CD4-positive, CD25-positive, alpha-beta regulatory T cell (primary cell): ENCODE measurements at places on chromosomes 5 and 9. TPM values are rescaled to one million over a fixed set of nuclear protein-coding genes. Genes with fewer than 3 reads are reported as not detected.

Gene CDH9
- polyA plus RNA-seq = not detected

Gene AQP3
- 371 TPM for polyA plus RNA-seq

Gene SLC6A3
- polyA plus RNA-seq = not detected

Gene DDX46
- 20.4 TPM for polyA plus RNA-seq

Gene F2R
- 2.5 TPM for polyA plus RNA-seq

Gene IER5L
- not detected for polyA plus RNA-seq

Gene SLC36A2
- polyA plus RNA-seq = not detected

Gene DDX4
- not detected for polyA plus RNA-seq

Gene PCDHGB3
- polyA plus RNA-seq = not detected

Gene BAAT
- 0.09 TPM for polyA plus RNA-seq

Gene SLC6A18
- not detected for polyA plus RNA-seq

Gene IFNA16
- polyA plus RNA-seq = not detected

Gene PCDHB10
- polyA plus RNA-seq = not detected

Gene SMIM33
- 0.08 TPM for polyA plus RNA-seq

Gene DMRT3
- polyA plus RNA-seq = not detected

Gene INSYN2B
- polyA plus RNA-seq = 0.15 TPM

Gene PAPPA
- 0.15 TPM for polyA plus RNA-seq

Gene CAPSL
- not detected for polyA plus RNA-seq

Gene LRRC70
- 2.1 TPM for polyA plus RNA-seq

Gene GAS1
- polyA plus RNA-seq = 0.10 TPM

Gene NTNG2
- 0.50 TPM for polyA plus RNA-seq

Gene HAVCR2
- polyA plus RNA-seq = 6.8 TPM
